ENCODE measurements at places on chromosomes 1 and 21.
A peak's percentile ranks its signal among the peaks of the same experiment; 100 is the strongest.

DNA sequence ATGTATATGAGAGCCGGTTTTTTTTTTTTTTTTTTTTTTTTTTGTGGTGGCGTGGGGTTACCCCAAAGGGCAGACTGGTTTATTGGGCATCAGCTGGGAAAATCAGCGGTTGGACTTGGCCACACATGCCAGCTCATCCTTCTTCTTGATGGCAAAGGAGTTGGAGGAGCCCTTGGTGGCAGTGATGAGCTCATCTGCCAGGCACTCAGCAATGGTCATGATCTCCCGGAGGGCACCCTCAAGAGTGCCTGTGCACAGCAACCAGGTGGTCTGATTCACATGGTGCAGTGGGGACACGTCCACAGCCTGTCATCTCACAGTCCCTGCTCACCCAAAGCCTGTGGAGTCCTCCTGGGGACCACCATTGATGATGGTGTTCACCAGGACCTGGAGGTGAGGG is 62.0 kb downstream of the MRPS6 start:
- DNase-seq: no peak

- no peak for DNase-seq
Observed at GRCh38 chr1:192639607-192640368, 3.8 kb downstream of the RGS13 start.

- no peak for DNase-seq
Observed at GRCh38 chr1:31749785-31750735, 14.1 kb downstream of the ADGRB2 start.

GRCh38 chr1:204970937-204971336 is 72.1 kb upstream of the CNTN2 start:
- no peak for DNase-seq

- no peak for DNase-seq
Observed at GRCh38 chr1:167276969-167277368, 56.3 kb downstream of the POU2F1 start.

DNA sequence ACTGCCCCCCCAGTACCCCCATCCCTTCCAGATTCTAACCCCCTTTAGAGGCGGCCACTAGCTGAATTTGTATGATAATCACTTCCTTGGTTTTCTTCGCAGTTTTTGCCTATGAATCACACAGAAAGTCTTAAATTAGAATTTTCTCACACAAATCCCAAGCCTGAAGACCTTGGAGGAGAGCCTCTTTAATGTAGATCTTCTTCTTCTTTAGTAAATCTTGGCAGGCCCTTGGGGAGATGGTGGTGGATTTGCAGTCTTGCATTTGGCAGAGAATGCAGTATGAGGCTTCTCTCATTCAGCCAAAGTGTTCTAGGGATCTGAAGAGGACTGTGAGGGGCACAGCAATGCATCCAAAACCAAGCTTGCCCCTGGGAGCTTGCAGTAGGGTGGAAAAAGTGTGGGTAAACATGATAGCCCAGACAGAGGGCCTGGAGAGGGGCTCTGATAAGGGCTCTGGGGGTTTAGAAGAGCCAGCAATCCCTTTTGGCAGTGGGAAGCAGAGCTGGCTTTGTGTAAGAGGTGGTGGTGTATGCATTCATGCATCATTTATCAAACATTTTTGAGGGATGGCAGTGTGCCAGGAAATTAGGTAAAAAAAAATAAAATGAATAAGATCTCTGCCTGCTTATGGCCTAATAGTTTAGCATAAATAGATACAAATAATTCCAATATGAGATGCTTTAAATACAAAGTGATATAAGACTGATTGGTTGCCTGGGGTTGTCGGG is 7.7 kb upstream of the CDC42 start:
- no peak for DNase-seq

DNA sequence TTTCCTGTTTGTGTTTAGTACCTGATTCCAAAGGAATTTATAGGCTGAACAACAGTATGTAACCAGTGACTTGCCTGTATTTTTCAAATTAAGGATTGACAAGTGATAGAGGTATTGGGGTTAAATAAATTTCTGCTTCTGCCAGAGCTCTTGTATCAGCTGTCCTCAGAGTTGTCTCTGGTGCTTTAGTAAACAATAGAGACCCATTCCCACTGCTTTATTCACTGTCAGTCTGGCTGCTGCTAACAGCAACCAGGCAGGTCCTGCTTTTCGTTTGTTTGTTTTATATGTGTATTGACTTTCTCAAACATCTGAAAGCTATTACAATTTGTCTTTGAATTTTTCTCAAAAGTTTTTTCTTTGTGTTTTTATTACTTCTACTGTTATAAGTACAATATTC is 76.1 kb downstream of the OLFM3 start:
- DNase-seq: no peak

- no peak for DNase-seq
Observed at GRCh38 chr21:31459457-31459856, 115.4 kb upstream of the TIAM1 start.

DNA sequence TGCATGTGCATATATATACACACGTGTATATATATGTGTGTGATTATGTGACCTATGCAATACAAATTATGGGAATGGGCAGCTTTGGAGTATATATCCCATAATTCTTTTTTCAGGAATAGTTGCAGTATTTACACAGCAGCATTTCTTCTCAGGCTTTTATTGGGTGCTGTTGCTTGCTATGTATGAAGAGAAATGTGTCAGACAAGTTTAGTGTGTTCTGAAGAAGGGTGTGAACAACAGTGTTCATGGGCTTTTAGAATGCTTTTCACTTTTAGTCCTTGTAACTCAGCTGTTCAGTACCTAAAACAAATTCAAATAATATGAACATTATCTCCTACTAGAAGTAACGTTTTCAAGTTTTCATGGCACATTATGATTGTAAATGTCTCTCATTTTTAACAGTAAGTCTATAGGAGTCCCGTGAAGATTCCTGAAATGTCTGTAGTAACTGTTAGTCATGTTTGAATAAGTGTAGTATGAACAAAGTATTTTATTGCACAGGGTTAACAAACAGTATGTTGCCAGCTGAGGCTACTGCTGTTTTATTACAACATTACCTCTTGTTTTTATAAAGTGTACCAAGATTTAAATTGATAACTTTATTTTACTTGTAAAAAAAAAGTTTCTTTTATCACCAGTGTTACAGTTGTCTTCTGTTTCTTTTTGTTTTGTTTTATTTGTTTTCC is 42.5 kb downstream of the TMED5 start:
- no peak for DNase-seq

GRCh38 chr21:19510653-19511052 is 1107.1 kb upstream of the TMPRSS15 start:
- no peak for DNase-seq

DNA sequence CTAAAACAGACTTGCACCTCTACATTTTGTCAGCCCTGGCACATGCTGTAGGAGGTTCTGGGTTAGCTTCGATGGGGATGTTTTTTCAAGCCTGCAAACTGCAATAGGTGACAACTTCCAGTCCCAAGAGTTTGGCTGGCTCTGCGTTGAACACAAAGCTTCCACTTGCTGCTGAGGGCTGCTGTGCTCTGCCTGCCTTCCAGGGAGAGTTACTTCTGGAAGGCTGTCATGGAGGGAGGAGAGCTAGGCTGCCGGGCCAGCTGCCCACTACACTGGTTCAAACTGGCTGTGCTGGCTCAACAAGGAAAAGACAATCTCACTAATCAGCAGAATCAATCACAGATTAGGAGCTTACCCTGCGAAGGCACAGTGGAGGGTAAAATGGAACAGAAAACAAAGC is 46.7 kb upstream of the PPP2R5A start:
- no peak for DNase-seq

DNA sequence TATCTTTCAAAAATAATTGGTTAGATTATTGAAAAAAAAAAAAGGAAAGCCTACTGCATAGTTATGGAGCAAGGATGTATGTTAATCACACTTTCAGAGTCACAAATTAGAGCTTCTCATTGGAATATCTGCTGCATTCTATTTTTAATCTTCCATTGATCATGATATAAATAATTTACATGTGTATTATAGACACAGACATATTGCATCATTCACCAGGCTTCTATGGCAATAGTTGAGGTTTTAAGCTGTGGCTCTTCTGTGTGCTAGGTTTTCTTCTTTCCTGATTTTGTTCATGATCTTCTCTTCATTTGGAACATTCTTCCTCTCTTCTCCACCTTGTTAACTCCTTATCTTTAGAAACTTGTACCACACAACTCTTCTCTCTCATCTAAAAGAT is 123.2 kb upstream of the HMCN1 start:
- DNase-seq: no peak

GRCh38 chr1:154320882-154321608 is at the start of gene AQP10:
Gene AQP10, plus strand, starts transcription at chr1:154321093. Its CDS starts 63 bp downstream, at chr1:154321156.
- DNase-seq: no peak

- DNase-seq: no peak
Observed at GRCh38 chr1:161481624-161482392, 23.4 kb upstream of the FCGR2A start.

DNA sequence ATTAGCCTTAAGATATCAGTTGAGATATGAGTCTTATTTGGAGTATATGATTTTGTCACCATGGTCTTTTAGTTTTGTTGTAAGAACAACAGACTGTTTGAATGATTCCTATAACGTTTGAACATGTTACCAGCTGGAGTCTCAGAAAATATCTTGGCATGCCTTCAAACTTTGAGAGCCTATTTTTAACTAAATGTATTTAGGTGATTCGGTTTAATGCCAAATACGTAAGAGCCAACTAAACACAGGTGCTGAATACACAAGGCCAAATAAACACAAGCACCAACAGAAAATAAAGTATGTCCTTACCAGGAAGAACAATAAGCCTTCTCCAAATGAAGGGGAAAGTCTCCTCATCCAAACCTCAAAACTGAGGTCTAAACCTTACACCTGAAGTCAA is 48.6 kb downstream of the PRKACB start:
- no peak for DNase-seq

DNA sequence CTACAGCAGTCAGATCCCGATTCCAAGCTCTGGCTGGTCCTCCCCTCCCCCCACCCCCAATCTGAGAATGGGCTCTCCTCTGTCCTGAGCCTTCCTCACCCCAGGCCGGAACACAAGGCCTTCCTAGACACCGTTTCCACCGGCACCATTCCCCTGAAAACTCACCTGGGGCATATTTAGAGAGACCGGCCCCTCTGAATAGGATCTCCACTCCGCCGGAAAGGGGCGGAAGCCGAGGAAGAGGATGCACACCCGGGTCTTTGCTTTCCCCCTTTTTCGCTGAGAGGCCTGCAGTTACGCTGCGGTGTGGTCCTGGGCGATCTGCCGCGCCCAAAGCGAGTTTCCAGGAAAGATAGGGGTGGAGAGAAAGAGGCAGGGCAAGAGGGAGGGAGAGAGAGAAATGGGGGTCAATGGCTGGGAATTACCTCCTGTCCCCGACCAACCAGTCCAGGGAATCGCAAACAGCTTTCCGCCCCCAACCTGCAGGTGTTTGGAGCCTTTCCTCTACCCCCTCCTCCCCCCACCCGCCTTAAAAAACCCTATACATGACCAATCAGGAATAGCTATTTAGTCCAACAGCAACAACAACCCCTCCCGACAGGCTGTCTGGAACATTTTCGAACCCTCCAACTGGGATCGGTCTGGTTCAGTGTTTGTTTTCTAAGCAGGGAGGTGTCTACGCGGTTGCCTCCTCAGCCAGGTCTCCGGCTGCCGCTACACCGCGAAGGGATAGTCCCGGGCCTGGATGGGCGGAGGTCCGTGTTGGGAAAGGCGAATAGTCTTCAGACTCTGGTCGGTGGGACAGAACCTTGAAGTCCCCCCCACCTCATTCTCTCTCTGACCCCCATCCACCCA is 2.8 kb downstream of the TAL1 start:
- DNase-seq: no peak

DNA sequence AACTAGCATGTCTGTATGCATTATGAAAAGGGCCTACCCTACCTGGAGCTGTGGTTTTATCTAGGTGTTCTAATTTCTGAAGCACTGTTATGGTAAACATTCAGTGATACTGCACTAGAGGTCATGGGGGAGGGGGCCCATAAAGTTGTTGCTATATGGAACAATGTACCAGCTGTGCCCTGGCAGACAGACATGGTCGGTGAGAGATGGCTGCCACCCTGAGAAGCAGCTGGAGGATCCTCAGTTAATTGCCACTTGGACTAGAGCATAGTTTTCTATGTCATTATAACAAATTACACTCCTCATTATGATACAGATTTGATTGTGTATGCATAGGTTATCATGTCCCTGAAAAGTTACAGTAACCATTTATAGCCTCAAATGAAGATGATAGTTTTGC is 45.4 kb downstream of the ILDR2 start:
- no peak for DNase-seq

GRCh38 chr1:182952677-182953444 is at the start of gene SHCBP1L:
Gene SHCBP1L, minus strand, starts transcription at chr1:182953166. Its CDS starts 33 bp downstream, at chr1:182953133.
- no peak for DNase-seq

- no peak for DNase-seq
Observed at GRCh38 chr1:199287206-199287605, 648.4 kb downstream of the PTPRC start.

DNA sequence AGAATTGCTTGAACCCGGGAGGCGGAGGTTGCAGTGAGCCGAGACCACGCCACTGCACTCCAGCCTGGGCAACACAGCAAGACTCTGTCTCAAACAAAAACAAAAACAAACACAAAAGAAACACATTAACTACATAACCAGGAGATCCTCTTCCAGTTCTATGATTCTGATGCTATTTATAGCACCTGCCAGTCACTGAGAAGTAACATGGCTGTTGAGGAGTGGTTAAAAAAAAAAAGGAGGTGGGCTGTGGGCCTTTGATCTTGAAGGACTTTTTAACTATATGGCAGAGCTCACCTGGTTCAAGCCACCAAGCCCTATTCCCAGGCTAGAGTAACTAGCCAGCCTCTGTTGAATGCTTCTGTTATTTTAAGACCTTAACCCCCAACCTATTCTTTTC is 148.8 kb downstream of the ZBTB18 start:
- DNase-seq: no peak

DNA sequence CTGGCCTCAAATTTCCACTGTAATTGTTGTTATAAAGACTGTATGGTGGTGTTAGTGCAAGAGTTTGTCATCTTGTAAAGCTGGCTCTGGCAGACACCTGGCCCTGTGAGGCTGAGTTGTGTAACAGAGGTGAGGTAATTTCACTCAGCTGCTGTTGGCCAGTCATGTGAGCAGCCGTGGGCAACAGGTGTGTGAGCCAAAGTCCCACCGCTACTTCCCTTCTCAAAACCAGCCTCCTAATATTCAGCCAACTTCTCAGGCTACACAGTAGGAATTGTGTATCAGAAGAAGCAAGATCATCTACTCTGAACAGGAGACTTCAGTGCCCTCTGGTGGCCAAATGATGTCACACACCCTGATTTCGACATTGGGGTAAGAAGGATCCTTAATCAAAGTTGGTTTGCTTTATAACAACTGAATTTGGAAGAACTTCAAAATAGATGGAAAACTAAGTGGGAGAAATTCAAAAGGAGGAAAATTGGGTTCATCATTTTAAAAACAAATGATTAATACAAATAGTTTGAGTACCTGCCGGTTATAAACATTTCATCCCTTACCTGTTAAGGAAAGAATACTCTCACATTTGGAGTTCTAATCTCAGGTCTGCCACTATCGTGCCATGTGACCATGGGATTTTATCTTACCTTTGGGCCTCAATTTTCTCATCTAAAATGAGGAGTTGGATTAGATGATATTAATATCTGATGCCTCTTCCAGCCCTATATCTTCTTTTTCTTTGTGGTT is 2.6 kb upstream of the CREG1 start:
- DNase-seq: peak; percentile 69

GRCh38 chr1:43586136-43586731 is 55.6 kb downstream of the PTPRF start:
- DNase-seq: no peak

All from NCI-H1436 (cell line).